ENCODE measurements at places on chromosomes 4 and X.

- DNase-seq: no peak
Measured at GRCh38 chrX:57227691-57228090, 58.8 kb upstream of the FAAH2 start.

DNA sequence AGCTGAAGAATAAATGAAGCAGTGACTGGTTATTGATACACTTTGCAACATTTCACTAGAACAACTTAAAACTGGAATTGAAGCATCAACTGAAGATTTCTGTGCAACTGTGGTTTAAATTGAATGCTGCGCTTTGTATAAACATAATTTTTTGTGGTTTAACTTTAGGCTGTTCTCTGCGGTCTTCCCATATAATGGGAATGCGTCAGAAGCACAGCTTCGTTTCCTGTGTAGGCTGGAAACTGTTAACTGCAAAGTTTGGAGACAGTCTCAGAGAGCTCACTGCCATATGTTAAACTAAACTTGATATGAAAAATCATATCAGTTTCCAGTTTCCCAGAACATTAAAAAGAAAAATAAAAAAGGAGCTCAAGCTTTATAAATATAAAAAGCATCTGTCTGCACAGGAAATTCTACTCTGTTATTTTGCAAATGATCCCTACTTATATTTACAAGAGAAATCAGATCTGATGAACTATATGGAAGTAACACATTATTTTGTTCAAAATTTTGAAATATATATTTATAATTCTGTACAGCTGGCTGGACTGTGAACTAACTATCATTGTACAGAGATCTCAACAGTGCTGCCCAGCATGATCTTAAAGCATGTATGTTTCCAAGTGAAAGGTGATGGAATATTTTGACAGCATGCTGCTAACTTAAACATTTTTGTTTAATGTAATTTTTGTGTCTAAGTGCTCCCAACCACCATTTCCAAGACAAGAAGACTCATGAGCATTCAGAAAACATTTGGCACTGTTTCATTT is 139.9 kb downstream of the NDST3 start:
- peak; percentile 20 for DNase-seq

GRCh38 chr4:159273141-159273438 is 170.2 kb downstream of the RAPGEF2 start:
- peak; percentile 38 for DNase-seq

DNA sequence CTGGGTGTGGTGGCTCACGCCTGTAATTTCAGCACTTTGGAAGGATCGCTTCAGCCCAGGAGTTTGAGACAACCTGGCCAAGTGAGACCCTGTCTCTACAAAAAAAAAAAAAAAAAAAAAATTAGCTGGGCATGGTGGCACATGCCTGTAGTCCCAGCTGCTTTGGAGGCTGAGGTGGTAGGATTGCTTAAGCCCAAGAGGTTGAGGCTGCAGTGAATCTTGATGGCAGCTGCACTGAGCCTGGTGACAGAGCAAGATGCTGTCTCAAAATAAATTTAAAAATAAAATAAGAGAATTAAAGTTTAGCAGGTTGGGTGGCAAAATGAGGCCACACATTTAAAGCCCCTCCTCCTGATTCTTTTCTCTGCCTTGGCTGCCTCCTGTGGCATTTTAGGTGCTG is 47.1 kb downstream of the HTT start:
- no peak for DNase-seq

GRCh38 chrX:140949233-140949632 is 53.2 kb upstream of the SPANXB1 start:
- DNase-seq: no peak

GRCh38 chr4:173556398-173557131 is 26.5 kb upstream of the HAND2 start:
- no peak for DNase-seq

DNA sequence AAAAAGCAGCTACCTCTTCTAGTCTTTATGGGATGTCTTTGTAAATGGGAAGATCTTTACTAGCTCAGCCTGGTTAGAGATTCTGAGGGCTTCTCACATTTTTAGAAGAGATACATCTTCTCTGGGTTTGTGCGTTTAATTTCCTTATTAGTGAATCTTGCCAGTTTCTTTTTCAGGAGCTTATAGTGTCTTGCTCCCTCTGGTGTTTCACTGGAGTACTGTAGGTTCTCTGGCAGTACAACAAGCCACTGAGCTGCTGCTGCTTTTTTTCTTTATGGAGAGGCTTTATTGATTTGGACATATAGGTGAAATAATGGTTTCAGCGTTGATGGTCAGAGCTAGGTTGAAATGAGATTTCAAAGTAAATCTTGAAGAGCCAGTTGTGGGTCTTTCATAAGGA is 82.9 kb downstream of the LAS1L start:
- DNase-seq: peak; percentile 59

DNA sequence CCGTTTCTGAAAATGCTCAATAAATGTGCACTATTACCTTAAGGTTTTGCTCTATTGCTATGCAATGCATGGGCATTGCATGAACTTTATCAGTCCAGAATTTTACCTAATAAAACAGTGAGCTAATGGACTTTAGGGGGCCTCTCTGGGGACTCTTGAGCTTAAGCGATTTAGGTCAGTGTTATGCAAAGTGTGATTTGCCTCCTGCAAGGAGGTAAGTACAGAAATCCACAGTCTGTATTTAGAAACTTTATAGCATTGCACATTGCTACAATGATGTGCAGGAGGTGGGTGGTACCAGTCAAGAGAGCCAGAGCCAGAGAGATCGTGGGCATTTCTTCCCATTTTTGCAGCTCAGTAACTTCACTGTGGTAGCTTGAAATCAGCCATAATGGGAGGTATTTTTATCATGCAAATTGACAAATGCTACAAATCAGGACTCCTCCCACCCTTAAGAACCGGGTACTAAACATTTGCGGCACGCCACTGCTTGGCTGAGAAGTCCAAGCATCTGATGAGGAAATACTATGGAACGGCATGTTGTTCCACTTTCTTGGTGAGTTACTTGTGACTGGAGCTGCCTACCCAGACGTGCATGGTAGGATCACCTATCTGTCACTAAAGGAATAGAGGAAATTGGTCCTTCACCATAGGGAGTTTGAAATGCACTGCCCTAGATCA is 174.6 kb upstream of the PGRMC2 start:
- no peak for DNase-seq

- DNase-seq: peak; percentile 3
Measured at GRCh38 chrX:31130457-31131220, 58.8 kb upstream of the FTHL17 start.

GRCh38 chrX:151153667-151154066 is 22.7 kb upstream of the GPR50 start:
- no peak for DNase-seq

DNA sequence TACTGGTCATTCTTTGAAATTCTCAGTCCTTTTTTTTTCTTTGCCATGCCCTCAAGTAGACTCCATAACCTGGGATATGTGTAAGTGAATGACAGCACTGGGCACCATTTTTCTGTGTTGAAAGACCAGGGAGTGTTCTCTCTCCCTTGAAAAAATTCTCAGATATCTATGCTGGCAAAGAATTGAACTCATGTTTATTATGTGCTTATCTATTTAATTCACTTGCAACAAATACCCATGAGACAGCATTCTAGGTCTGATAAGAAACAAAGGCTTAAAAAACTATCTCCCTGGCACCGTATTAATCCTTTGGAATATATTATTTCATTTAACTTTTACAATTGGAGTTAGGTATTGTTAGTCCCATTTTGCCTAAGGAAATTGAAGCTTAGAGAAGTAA is 36.7 kb downstream of the LARP7 start:
- DNase-seq: peak; percentile 79

- peak; percentile 57 for DNase-seq
Measured at GRCh38 chrX:55489314-55490009, at the start of gene USP51. USP51 (minus strand) TSS chrX:55489848; CDS start chrX:55488939, 909 bp downstream.

DNA sequence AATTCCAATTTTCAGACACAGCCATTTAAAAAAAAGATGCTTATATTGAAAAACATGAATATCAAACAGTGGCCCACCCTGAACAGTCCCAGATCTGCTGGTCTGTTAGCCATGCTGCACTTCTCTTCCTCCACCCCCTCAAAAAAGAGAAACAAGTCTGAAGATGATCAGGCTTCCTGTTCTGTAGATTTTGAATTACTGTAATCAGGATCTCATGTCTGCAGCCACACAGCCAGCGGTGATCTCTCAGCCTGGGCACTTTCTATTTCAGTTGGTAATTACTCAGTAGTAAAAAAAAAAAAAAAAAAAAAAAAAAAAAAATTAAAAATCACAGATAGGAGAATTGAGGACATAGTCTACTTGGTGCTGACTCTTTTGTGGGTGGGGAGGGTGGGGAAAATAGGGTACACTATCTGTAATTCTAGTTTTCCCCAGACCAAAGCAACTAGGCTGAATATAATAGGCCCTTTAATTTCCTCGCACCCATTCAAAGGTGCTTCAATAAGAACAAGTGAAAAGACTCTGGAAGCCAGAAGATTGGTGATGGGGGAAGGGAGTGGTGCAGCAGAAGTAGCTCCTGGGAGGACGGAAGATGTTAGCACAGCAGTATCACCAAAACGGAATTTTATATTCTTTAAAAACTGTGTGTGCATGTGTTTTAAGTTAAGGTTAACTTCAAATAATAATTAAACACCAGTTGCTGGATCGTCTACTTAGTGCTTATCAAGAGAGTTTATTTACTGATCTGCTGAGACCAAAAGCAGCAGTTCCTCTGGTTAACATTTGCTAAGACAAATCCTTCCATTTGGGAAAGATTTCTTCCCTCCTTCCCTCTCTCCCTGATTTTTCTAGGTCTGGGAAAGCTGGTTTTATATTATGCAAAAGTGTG is 47.0 kb downstream of the SPRY1 start:
- peak; percentile 67 for DNase-seq

All from hematopoietic multipotent progenitor cell treated with erythropoietin and hydrocortisone succinate and interleukin-3 and kit ligand, for 6 days (in vitro differentiated cells).